Right ventricle myocardium superior (tissue), 1 donor: ENCODE measurements at places on chromosomes 7 and 10.
A peak's percentile ranks its signal among the peaks of the same experiment; 100 is the strongest.

- peak; percentile 57 for DNase-seq
Measured at GRCh38 chr7:74269757-74270277, 15.6 kb upstream of the RFC2 start.

DNA sequence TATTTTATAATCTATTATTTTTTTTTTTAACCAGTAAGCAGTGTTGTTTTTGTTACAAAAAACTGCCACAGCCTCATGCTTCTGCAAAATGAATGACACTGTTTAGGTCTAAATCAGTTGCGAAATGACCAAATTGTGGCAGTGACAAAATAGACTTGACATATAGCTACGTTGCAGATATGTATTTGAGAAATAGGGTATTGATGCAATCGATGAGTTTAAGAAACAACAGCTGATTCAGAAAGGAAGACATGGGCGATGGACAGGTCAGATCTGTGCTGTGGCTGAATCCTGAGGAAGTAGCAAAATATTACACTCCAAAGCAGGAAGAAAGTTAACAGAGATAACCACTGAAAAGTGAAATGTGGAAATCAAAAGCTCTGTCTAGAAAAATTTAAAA lies 89.0 kb upstream of the STEAP4 start:
- DNase-seq = no peak

- peak; percentile 64 for DNase-seq
Measured at GRCh38 chr7:2403718-2404648, 572 bp downstream of the CHST12 start.

DNA sequence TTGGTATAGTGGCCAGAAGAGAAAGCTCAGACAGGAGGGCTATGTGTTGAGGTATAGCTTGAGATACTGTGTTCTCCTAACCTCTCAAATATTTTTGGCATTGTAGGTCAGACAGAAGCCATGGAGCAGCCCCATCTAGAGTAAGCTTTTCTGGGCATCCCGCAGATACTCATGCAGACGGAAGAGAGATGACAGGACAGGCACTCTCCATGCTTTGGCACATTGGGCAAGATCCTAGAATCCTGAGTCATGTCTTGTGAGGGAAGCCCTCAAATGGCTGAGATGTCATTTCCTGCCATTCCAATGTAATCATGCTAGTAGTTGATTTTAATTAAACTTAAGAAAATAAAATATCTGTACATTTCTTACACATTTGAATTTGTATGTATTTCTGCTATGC lies 16.8 kb upstream of the KIF20B start:
- DNase-seq = no peak

DNA sequence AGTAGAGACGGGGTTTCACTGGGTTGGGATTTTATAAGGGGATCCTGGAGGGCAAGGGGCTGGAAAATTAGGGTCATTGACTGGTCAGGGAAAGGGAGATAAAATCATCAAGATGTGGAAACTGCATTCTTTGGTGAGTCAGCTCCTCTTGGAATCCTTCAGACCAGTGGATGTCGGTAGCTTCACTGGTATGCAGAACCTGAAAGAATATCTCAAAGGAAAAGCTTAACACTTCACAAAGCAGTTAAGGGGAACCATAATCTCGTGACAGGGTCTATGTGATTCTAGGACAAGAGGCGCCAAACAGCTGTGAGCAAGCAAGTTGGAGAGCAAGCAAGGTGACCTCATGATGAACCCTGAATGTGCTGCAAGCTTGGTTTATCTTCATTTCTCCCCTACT lies 634.7 kb upstream of the AUTS2 start:
- DNase-seq = no peak

- no peak for DNase-seq
Measured at GRCh38 chr7:70787771-70788170, 344.2 kb upstream of the GALNT17 start.

- no peak for DNase-seq
Measured at GRCh38 chr10:1961989-1962388, 224.7 kb upstream of the ADARB2 start.

DNA sequence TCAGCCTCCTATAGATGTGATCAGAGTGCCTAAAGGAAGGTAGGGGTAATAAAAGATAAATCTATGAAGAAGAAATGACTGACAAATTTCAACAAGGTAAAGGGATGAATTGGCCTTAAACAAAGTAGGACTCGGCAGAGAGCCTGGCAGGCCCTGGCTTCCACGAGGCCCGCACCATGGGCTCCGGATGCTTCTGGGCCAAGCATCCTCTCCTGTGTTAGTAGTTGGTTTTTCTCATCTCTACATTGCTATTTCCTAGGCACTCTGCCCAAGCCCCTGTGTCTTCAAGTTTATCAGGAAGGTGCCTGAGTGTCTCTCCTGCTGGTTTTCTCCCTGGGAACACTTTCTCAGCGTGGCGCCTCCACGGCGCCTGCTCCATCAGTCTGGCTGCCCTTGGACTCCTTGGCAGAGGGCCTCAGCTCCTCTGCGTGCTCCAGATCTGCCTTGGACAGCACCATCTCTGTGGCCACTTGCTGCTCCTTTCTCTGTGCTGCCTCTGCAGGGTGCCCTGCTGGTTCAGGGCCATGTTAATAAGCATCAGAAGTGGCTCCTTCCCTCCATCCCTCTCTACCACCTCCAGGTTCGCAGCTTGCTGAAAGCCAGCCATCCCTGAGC lies 413.3 kb upstream of the DPP6 start:
- peak; percentile 50 for DNase-seq

DNA sequence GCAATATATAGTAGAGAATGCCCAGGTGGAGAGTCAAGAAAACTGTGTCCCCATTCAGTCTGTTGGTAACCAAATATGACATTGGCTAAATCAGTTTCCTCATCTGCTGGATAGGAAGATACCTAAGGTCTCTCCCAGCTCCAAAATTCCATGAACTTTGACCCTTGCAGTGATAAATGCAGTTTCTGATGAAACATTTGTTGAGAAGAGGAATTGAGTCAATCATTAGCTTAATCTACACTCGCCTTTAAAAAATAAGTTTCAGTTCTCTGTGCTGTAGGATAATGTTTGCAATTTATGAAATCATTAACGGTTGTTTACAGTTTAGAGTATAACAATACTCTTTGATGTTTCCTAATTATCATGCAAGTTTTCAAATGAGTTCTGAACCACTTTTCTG lies 38.0 kb upstream of the SLC25A13 start:
- no peak for DNase-seq

DNA sequence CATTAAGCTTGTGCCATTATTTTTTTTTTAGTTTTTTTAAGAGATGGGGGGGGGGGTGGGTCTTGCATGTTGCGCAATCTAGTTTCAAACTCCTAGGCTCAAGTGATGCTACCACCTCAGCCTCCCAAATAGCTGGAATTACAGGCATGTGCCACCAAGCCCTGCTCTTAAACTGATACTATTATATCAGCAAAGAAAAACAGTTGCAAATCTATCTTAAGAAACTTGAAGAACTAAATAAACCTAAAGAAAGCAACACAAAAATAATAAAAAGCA lies 47.5 kb downstream of the BRAF start:
- no peak for DNase-seq

- DNase-seq = no peak
Measured at GRCh38 chr7:55483046-55483445, 89.3 kb downstream of the VOPP1 start.

- no peak for DNase-seq
Measured at GRCh38 chr10:102154466-102155116, 2.4 kb downstream of the NOLC1 start.

DNA sequence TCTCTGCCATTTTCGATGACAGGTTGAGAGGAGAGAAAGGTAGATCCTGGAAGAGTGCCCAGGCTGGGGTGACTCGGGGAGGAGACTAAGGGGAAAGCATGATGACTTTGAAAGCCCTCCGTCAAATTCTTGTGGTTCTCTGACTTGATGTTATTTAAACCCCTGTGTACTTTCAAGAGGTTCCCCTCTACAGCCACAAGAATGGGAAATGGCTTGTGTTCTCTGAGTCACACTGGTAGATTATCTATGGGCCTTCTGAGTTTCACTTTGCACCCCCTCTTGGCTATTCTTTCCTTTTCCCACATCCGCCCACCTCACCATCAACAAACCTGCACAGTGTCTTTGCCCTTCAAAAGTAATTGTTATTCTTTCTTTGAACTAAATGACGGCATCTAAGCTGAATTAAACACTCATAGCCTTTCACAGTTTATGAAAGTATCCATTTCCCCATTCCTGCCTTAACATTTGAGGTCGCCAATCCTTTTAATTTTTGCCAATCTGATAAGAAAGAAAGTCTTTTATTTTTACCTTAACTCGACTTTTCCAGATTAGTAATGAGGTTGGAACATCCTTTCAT lies 24.1 kb downstream of the PRF1 start:
- DNase-seq = no peak

GRCh38 chr10:38043516-38043915 lies 33.0 kb downstream of the ZNF33A start:
- DNase-seq = no peak

GRCh38 chr7:55570218-55570873 lies 2.0 kb downstream of the VOPP1 start:
- no peak for DNase-seq

DNA sequence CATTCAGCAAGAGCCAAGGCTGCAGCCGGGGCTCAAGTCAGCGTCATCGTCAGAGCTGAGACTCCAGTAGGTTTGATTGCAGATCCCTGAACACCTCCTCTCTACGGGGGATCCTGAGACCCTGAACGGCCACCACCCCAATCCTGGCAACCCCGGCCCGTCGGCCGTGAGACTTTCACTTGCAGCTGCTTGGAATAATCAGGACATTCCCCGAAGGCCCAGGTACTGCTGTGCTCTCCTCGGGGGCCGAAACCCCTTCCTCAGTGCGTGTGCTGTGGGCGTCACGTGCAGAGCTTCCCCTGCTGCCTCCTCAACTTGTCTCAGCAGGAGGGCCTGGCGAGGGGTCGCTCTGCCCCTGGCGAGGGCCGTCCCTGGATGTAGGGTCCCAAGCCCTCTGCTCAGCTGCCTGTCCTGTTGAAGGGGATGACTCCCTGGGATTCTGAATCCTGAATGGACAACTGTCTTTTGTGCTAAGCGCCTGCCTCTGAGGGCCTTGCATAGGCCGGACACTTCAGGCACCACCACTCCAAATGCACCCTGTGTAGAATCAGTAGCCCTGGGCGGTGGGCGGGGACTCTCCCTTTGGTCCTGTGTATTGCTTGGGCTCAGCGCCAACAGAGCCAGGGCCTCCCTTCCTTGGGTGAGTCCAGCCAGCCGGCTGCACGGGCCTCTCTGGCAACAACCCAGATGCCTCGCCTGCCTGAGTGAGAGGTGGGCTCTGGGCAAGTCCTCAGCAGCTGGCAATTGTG lies 63.8 kb upstream of the EBF3 start:
- no peak for DNase-seq

DNA sequence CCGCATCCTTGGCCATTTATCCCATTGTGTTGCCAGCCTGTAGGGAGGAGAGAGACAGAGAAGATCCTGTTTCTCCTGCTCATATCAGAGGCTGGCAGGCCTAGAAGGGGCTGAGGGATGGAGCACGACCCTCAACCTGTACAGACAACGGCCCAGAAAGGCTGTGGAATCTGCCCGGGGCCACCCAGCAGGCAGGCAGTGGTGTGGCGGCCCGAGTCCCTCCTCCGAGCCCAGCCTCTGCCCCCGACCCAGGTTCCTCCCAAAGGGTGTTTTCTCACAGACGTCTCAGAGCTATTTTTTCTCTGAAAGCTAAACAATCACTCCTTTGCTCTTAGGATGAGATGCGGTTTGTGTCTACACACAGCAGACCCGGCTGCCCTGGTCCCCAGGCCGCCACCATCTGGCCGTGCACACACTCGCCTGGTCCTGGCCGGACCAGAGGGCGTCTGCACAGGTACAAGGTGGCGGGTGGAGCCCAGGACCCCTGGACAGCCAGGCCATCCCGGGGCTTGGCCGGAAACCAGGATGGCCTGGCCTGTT lies 69.3 kb downstream of the FOXL3 start:
- peak; percentile 29 for DNase-seq

DNA sequence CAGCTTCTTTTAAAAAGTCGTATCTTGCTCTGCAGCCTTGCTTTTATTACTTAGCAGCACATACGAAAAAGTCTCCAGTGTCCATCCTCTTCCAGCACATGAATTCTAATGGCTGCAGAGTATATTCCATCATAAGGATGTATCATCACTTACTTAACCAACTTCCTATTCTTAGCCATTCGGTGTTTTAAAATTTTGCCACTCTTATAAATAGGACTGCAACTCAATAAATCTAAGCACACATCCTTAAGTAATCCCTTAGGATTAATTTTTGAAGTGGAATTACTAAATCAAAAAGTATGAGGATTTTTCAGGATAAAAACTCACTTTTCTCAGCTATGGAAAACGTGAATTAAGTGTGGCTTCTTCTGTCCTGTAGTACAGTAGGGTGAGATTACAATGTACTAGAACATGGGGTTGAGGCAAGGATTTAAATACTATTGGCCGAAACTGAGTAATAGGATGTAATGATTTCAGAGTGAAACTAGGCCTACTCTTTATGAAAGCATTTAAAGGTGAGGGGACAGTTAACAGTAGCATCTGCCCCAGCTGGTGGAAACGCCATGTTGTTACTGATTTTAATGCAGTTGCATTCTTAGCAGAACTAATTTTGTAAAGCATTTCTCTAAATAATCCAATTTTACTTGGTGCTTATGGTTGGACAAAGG lies 1035.5 kb downstream of the LRMDA start:
- DNase-seq = no peak

GRCh38 chr7:150368884-150369747 lies 494 bp downstream of the REPIN1 start:
- peak; percentile 85 for DNase-seq

DNA sequence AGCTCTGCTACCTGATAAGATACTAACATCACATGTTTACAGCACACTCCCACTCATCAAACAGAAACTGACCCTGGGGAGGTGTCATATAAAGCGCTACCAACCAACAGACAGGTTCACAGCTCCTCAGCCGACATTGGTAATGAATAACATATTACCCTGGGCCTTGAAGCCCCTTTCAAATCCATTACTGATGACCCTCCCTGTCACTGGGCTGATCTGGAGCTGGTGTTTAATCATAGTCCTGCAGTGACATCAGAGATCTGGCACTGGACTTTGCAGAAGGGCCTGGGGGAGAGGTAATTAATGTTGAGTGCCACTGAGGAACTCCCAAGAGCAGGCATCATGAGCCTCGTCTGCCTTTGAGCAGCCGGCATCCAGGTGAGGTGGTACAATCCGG lies 306.5 kb upstream of the NFE2L3 start:
- DNase-seq = no peak

GRCh38 chr10:44932517-44933450 lies 21.6 kb downstream of the TMEM72 start:
- DNase-seq = peak; percentile 97

DNA sequence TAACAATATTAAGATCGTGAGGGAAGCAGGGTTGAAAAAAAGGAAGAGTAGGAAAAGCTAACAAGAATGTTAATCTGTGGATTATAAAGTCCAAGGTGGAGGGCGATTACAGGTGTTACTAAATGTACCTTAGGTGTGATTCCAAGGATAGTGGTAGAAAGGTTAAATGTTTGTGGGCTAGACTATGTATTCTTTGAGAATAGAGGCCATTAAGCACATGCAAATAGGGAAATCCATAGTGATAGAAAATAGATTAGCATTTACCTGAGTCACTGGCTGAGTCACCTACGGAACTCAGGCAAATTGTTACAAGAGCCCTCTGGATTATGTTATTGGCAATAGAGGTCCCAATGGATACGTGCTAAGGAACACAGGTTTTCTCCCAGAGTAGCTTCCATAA lies 9.0 kb downstream of the MGAM2 start:
- no peak for DNase-seq
